Activated T-cell treated with anti-CD3 and anti-CD28 coated beads, Interleukin-2, amount 50 U/mL, for 72 hours (primary cell): ENCODE measurements at places on chromosomes 16 and 17. TPM values are rescaled to one million over a fixed set of nuclear protein-coding genes. Genes with fewer than 3 reads are reported as not detected.

LASP1 gene
- total RNA-seq: 172 TPM

MT1M gene
- total RNA-seq: 0.91 TPM

POLR3K gene
- 42.2 TPM for total RNA-seq

DNA sequence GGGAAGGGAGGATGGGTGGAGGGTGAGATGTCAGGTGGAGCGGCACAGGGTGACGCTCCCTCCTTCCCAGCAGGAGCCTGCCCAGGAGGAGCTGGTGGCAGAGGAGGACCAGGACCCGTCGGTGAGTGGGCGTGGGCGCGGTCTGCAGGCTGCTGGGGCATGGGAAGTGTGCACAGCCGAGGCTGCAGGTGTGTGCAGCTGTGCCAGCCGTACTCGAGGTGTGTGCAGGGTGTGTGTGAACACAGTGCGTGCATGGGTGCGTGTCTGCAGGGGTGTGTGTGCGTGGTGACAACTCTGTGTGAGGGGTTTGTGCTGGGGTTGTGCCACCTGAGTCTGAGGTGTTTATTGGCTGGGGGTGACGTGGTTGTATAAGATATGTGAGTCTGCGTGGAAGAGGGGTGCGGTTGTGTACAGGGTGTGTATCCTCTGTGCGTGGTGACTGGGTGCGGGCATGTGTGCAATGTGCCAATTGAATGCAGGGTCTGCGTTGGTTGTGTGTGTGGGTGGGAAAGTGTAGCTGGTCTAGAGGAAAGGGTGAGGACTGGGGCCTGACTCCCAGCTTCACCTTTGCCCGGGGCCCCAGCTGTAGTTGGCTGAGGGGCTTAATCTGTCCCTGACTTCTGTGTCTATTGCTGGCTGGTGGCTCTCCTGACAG is 670 bp downstream of the TNFSF12 start:
- peak; percentile 53 for DNase-seq

DNA sequence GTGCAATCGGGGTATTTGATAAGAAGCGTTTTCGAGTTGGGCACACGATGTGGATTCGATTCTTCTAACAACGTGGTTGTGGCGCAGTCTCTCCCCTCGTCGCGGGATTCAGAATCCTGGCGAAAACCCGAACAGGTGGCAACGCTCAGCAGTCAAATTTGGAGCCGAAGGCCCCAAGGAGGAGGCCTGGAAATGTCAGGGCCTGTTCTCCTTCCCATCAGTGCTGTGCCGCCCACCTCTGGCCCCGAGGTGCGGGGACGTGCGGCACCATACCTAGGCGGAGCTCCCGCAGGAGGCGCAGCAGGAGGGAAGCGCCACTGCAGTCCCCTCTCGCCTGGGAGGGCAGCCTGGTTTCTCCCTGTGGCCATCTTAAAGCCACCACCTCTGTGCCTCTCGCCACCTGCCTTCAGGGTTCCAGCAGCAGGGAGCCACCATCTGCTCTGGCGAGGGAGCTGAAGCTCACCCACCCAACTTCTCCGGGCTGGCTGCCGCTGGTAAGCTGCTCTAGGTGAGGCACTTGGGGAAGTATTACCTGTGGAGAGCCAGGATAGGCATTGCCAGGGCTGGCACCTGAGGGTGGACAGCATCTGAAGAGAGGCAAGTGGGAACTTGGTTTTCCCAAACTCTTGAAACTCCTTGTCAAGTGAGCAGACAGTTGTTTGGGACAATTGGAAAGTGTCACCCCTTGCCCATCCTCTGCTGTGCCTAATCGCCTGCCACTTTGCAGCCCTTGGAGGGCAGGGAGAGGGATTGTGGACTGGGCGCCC is 2.6 kb upstream of the AATF start:
- DNase-seq: no peak

DNA sequence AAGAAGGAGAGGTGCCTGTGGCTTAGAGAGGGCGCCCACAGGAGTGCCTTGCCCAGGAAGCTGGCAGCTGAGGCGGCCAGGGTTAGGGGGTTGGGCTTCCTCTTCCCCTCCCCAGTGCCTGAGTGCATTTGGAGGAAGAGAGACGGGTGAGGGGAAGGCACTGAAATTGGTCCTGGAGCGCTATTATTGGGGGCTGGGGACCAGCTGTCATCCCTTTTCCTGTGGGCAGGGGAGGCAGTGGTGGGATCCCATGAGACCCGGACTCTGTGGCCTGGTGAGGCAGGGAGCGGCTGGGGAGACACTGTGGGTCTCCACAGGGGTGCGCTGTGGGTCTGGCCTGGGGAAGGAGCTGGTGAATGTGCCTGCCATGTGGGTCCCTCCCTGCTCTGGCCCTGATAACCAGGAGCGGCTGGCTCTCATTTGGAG is 259.7 kb downstream of the SEC14L1 start:
- DNase-seq: peak; percentile 85

DNA sequence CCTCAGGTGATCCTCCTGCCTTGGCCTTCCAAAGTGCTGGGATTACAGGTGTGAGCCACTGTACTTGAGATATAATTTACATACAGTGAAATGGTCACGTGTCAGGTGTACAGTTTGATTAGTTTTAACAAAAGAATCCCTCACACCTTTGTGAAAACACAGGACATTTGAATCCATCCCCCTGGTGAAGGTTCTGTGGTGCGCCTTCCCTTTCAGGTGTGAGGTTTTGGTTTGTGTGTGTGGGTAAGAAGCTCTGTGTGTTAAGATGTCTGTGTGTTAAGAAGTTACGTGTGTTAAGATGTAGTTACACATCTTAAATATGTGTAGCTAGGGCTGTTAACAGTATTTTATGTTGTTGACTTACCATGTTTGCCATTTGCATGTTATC is 4.4 kb downstream of the SEC14L1 start:
- no peak for DNase-seq

GRCh38 chr16:9112166-9112843 is 20.9 kb downstream of the HAPSTR1 start:
- DNase-seq: no peak

DNA sequence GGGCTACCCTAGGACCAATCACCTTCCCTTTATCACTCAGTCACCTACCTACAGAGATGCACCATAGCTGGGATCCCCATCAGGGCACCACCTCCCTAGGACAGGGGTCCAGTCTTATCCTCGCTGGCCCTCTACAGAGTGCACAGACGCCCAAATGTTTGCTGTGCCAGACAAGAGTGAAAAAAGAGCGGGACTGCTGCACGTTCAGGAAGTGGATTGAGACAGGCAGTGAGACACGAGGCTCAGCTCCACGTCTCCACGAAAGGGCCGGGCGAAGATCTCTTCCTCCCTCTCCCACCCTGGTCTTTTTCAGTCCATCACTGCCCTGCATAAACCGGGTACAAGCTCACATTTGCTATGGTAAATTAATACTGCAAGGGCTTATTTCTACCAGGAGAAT is 95.5 kb downstream of the ZFHX3 start:
- DNase-seq: no peak

DNA sequence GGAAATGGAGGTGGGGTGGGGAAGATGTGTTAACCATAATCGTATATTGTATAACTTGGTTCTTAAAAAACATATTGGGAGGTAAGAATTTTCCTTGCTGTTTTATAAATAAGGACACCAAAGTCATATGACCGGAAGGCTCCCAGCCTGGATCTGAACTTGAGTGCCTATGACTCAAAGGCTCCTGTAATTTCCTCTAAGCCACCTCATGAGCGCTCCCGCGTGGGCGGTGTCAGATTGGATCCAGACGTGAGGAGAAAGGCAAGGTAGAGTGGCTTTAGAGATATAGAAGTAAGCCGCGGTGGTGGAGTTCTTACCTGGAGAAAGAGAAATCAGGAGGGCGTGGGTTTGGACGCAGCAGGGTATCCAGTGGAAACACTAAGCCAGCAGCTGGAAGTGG is 196.2 kb upstream of the NLRP1 start:
- no peak for DNase-seq

DNA sequence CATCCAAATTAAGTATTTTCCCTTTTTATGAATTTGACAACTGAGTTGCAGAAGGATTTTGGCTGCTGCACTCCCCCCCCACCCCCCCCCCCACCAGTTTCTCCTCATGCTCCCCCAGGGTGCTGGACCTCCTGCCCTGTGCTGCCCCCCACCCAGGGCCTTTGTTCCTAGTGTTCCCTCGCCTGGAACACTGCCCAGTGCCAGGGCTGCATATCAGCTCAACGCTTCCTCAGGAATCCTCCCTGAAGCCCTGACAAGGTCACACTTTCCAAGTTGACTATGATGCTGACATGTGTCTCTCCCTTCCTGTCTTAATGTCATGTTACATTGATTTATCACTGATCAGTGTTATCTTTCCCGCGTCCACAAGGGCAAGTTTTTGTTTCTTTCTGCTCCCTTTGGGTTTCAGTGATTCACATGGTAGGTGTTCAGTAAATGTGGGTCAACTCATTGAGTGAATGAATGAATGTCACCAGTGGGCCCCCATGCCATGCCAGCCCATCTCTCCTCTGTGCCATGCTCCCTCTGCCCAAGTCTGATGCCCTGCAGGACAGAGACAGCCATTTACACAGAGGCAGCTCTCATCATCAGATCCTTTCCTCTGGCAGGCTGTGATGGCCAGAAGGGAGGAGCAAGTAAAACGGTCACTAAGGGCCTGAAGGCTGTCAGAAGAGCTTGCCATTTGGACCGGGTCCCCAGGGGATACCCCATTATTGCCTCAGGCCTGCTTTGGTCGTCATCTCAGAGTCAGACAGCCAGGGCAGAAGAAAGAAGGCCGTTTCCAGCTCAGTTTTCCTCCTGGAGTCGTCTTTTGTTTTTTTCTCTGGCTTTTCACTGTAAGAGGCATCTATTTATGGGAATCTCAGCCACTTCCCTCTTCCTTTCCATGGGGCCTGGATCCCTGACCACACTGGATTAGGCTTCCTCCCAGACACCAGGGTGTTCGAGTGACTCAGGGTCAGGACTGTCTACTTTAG is 386.2 kb downstream of the SNX29 start:
- no peak for DNase-seq
